Endothelial cell (in vitro differentiated cells): ENCODE measurements at places on chromosomes 7 and 10.

DNA sequence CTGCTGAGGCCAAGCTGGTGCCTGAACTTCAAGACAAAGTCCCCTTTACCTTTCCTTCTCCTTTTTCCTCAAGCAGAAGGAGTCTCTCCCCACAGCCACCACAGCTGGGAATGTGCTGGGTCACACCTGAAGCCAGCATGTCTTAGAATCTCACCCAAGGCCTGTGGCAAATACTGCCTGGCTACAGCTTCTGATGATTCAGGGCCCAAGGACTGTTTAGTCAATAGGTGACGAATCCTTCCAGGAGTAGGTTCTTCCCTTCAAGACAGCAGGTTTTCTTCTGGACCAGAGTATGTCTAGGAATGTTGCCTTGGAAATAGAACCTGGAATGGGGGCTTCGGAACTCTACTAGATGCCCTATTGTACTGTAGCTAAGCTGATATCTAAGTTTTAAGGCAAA, 374.6 kb downstream of the KIF20B start:
- DNase-seq, result no peak

DNA sequence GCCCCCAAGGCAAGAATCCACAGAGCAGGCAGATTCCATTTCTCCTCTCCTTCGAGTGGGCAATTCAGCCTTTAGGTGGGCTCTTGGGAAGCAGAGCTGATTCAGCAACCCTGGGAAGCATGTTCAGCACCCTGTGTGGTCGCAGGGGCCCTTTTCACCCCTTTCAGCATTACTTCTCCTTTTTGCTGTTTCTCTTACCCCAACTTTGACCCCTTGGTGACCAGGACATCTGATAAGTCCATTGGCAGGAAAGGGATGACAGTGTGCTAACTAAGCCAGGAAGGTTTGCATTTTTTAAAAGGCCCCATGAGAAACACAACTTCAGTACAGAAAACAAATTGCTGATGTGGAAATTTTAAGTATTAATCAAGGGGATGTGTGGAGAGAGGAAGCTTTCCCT, 283.7 kb upstream of the NRP1 start:
- DNase-seq, result no peak

DNA sequence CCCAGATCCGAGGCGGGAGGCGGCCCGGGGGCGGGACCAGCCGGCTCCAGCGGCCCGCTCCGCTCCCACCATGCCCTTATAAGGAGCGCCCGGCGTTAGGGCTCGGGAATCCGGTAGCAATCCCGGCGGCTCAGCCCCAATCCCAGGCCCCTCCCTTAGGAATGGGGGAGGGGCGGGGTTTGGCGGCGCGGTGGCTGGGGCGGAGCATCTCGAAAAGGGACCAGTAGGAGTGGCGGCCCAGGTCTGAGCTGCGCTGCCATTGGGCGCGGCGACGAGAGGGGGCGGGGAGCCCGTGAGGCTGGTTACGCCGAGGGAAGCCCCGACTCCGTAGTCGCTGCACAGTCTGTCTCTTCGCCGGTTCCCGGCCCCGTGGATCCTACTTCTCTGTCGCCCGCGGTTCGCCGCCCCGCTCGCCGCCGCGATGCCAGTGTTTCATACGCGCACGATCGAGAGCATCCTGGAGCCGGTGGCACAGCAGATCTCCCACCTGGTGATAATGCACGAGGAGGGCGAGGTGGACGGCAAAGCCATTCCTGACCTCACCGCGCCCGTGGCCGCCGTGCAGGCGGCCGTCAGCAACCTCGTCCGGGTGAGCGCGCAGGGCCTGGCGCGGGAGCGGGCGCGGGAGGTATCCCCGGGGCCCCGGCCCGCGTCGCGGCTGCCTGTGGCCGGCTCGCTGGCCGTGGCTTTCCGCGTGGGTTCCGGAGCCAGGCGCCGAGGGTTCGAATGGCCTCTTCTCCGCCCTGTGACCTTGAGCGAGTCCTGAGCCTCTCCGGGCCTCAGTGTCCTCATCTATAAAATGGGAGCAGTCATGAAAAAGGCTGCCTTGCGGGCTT, at the start of gene VCL:
Gene VCL, plus strand, starts transcription at position 330 of the 836 bp plus-strand sequence. Its CDS starts 92 bp downstream, at position 422.
- peak; percentile 100 for DNase-seq

DNA sequence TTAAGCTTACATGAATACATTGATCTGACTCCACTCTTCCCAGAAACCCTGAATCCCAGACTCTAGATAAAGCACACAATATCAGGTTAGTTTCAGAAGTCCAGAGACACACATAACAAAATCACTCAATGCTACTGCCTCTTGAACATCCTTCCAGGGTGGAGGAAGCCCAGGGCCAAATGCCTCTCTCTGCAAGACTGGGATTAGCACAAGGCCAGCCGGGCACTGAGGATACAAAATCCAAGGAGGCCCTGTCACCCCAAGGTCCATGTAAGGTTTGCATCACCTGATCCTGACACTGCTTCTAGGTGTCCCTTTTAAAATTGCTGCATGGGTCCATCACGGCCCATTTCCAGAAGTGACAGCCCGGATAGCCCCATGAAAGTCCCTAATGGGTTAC, 2.6 kb upstream of the PLXNA4 start:
- DNase-seq, result no peak

DNA sequence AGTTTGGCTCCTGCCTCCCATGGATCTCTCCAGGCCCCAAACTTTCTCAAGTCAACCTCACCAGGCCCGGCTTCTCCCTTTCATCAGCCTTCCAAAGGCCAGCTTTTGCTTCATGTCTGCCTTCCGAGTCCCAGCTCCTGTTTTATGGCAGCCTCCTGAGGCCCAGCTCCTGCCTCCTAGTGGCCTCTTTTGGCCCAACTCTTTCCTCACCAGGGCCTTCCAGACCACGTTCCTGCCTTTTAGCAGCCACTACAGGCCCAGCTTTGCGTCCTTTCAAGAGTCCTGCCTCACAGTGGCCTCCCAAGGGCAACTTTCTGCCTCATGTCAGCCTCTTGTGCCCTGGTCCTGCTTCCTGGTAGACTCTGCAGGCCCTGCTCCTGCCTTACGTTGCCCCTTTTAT, 15.3 kb upstream of the TMEM248 start:
- no peak for DNase-seq

DNA sequence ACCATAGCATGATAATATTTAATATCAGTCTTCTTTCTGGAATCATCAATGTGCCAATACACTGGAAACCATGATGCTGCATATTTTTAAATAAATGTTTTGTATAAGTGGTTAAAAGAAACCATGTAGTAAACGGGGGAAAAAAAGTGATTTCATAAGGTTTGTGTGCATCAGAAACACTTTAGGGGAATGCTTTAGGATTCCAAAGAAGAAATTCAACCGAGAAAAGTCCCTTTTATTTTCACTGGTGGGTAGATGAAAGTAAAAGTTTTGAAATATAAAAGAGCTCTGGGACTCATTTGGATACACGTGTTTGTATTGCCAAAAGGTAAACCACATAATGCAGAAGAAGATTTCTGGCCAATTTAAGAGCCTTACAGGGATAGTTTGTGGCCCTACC, 11.9 kb upstream of the MACC1 start:
- no peak for DNase-seq

DNA sequence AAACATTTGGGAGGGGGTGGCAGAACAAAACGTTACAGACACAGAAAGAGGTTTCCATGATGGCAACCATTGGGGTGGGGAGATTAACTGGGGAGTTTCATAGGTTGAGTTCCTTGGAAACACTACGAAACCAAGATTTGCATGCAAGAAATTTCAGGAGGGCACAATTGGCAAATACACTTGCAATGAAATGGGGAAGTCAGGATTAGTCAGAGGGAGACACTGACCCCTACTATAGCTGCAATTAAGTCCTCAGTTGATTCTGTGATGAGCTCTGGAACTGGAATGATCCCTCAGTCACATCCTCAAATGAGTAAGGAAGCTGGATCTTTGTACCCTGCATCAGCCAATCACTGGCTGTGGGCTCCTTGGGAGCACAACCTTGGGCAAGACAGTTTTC, 22.1 kb downstream of the CPEB3 start:
- DNase-seq, result no peak
